ENCODE measurements at places on chromosomes 7 and 10.

DNA sequence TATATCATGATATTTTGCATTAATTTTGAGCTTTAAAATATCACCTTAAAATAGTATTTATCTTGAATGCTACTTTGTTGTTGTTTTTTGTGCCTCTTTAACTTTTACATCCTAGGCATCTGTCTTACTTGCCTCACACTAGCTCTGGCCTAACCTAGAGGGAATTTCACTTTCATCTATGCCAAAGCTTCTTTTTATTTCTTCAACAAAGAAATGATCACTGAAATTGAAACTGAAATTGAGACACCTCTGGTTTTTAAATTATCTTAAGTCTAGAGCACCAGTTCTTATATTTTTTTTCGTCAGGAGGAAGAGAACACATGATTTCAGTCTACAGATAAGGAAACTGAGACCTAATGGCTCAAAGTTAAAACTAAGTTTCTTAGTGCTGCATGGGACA, 3.5 kb upstream of the SCIN start:
- DNase-seq, result no peak

- no peak for DNase-seq
Measured at GRCh38 chr7:105457619-105458225, 64.3 kb downstream of the PUS7 start.

DNA sequence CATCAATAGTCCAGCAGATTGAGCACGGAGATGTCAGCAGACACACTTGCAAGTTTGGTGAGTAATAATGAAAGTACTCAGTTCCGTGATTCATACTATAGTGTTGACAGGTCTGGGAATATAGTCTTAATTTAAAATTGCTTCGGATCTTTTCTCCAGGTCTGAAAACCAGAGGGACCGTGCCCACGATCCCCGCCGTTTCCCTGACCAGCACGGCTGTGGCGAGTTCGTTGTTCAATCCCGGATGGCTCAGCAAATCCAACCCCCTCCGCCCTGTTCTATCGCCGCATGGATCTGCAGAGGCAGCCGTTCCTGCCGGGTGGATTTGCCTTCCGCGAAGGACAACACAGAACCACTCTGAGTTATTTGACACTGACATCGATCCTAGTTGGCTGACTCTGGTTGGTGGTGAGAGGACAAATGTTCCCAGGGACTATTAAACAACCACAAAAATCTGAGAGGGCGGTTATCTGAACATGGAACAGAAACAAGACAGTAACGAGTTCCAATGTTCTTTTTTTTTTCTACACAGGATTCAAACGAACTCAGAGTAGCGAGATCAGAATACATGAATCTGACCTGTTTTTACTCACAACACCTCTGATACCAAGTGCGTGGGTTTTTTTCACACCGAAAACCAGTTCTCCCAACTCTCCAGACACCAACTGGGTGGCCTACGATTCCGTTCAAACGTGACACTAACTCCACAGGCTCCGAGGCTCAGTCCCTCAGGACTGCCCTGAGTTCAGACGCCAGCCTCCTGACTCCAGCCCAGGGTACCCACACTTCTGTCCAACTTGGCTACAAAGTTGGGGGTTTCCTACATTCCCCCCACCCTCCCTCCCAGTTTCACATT, 52.7 kb downstream of the RBM17 start:
- no peak for DNase-seq

DNA sequence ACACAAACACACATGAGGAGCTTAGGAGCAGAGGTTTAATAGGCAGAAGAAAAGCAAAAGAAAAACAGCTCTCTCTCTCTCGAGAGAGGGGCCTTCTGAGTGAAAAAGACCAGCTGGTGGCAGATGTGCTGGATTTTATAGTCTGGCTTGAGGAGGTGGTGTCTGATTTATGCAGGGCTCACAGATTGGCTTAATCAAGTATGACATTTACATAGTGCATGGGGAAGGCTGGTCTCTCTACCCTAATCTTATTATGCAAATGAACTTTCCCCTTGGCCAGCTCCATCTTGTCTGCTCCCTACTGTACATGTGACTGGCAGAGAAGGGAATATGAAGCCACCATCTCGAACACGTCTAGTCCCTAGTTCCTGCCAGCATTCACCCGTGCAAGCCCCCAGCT, 219.5 kb upstream of the ZNF804B start:
- no peak for DNase-seq

DNA sequence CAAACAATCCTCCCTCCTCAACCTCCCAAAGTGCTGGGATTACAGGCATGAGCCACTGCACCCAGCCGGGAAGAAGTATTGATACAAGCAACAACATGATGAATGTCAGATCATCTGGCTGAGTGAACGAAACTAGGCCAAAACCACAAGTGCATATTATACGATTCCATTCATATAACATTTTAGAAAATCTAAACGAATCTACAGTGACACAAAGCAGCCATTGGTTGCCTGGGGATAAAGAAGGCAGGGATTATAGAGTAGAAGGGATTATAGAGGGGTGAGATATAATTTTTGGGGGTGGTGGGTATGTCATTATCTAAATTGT, 11.5 kb upstream of the RHBDD2 start:
- DNase-seq, result no peak

GRCh38 chr7:24500599-24500998, 72.7 kb upstream of the PALS2 start:
- no peak for DNase-seq

GRCh38 chr7:95097291-95097690, 189.9 kb downstream of the PPP1R9A start:
- no peak for DNase-seq

GRCh38 chr10:1393481-1393880, 337.3 kb downstream of the WDR37 start:
- DNase-seq, result no peak

All from coronary artery (tissue), 2 donors.